ENCODE measurements at places on chromosomes 2 and 18.

DNA sequence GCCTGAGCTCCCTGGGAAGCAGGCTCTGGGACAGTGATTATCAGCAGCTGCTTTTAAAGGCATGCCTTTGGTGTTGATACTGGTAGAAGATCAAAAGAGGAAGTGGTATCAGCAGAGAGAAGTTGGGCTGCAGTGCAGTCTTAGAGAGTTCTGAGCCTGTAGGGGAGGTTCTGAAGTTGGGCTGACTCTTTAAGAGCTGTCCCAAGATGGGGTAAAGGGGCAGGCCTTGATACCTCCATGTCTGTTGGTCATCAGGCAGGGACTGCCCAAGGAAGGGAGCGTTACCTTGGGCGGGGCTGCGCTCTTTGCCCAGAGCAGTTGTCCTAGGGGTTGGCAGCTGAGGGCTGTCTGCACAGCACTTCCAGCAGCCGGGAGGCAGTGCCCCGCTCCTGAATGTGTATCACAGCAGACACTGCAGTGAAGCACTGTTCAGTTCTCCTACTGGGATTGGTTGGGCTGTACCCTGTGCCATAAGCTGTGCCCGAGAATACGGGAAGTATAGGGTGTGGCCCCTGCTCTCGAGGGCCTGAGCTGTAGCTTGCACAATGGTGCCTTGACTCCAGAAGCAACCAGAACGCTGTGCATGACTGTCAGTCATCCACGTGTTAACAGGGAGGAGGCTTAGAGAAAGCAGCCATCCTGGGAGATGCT, 177.0 kb downstream of the CTIF start:
- no peak for DNase-seq

- DNase-seq: no peak
Measured at GRCh38 chr2:195121341-195121740, 535.7 kb upstream of the SLC39A10 start.

- peak; percentile 45 for DNase-seq
Measured at GRCh38 chr2:218168635-218169462, 2.1 kb upstream of the CXCR1 start.

GRCh38 chr2:202307690-202308089, 42.1 kb downstream of the NOP58 start:
- DNase-seq: no peak

GRCh38 chr18:44969214-44969795, 288.6 kb downstream of the SETBP1 start:
- no peak for DNase-seq

GRCh38 chr18:35457140-35457704, 40.5 kb downstream of the INO80C start:
- no peak for DNase-seq

GRCh38 chr2:28231110-28231631, 161.5 kb upstream of the FOSL2 start:
- DNase-seq: no peak

- DNase-seq: peak; percentile 74
Measured at GRCh38 chr2:174748948-174749347, 15.3 kb downstream of the CHRNA1 start.

- DNase-seq: no peak
Measured at GRCh38 chr2:120935339-120936313, 200.0 kb downstream of the GLI2 start.

- DNase-seq: peak; percentile 17
Measured at GRCh38 chr2:232260075-232260474, 118.5 kb upstream of the ALPP start.

DNA sequence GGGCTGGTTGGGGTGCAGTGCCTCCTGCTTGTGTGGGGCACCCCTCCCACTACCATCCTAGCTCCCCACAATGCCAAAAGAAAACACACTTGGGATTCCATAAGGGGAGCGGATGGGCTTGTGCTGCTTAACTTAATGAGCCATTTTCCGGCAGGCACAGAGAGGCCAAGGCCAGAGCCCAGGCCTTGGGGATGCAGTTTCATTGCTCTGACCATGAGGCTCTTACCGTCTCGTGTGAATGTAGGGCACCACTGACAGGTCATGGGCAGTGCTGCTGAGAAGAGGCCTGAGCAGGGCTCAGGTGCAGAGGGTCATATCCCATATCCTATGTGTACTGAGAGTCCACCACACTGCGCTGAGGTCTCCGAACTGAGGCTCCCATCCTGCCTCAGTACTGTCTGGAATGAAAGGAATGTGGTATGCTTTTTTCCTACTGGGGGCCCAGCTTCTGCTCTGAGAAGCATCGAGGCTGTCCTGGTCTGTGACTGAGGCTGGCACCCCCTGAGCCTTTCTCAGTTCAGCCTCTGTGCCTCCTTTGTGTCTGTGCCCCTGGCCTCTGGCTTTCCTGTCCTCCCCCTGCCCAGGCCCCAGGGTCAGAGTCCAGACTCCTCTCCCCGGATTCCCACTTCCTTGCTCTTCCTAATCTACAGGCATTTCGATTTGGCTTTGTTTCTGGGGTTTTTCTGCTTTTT, 45.2 kb upstream of the MAPRE3 start:
- no peak for DNase-seq

DNA sequence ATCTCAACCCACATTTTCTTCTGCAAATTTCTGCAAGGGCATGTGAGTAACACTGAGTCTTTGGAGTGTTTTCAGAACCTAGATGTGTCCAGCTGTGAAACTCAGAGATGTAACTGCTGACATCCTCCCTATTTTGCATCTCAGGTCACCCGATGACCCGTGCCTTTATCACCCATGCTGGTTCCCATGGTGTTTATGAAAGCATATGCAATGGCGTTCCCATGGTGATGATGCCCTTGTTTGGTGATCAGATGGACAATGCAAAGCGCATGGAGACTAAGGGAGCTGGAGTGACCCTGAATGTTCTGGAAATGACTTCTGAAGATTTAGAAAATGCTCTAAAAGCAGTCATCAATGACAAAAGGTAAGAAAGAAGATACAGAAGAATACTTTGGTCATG, 8.0 kb downstream of the UGT1A1 start:
- DNase-seq: no peak

DNA sequence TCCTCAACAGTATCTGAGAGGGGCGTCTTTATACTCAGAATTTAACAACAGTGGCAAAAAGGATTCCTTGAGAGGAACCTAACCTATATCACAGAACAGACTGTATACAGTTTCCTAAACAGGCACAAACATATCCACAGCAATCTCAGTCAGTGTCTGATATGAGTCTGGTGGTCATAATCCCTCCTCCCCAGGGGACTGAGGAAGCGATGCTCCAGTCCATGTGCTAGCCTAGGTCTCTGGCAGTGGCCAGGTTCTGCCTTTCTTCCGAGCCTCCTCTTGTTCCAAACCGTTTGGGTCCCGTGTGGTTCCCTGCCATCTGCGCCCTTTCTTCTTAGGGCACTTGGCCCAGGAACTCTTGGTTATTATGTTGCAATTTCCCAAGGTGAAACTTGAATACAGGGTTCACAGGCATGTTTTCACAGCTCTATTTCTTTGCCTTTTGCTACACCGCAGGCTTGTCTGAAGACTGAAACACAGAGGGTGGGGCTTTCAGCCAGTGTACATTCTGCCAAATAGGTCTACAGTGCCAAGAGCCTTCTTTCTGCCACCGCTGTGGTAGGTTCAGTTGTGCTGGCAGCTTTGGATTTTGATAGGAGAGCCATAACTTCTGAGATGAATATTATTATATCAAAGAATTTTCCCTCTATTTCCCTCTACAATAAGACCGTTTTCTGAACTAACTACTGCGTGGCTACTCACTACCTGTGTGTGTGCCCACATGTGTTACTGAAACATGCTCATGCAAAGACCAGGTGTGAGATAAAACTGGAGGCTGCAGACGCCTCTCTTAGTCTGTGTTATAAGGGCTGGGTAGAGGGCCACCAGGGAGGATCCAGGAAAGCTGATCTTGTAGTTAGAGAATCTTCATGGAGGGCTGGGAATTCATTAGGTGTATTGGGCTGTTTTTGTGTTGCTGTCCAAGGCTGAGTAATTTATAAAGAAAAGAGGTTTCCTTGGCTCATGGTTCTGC, 75.0 kb upstream of the HAAO start:
- DNase-seq: no peak

DNA sequence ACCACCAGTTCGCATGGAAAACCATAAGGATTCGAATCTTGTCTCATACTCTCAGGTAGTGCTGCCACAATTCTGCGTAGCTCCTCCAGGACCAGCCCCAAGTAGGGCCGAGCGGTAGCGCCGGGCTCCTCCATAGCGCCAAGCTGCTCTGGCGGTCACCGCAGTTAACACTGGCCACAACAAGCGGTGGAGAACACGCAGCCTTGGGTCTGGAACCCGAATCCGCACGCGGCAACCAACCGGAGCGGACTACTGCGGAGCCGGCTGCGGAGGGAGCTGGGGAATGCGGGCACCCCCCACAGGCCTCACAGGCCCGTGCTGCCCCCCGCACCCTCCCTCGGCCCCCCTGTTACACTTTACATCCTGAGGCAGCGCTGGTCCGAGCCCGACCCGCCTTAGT, 531.5 kb downstream of the STK39 start:
- no peak for DNase-seq

- DNase-seq: no peak
Measured at GRCh38 chr18:13433125-13433524, 214.6 kb downstream of the LDLRAD4 start.

DNA sequence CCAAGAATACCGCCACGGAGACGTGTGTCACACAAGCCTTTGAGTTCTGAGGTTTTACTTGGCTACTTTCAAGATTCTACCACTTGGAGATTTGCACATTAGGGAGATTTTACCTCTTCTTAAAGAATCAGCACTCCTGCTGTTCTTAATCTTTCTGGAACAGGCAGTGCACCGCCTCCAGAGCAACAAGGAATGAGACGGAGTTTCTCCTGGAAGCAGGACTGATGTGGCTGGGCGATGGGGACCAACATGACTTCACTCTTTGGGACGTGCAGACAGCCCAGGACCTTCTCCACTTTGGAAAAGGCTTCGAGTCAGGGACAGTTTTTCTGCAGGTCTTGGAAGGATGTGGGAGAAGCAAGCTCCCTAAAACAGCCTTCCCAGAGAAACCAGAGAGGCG, 255.2 kb downstream of the HDAC4 start:
- no peak for DNase-seq

DNA sequence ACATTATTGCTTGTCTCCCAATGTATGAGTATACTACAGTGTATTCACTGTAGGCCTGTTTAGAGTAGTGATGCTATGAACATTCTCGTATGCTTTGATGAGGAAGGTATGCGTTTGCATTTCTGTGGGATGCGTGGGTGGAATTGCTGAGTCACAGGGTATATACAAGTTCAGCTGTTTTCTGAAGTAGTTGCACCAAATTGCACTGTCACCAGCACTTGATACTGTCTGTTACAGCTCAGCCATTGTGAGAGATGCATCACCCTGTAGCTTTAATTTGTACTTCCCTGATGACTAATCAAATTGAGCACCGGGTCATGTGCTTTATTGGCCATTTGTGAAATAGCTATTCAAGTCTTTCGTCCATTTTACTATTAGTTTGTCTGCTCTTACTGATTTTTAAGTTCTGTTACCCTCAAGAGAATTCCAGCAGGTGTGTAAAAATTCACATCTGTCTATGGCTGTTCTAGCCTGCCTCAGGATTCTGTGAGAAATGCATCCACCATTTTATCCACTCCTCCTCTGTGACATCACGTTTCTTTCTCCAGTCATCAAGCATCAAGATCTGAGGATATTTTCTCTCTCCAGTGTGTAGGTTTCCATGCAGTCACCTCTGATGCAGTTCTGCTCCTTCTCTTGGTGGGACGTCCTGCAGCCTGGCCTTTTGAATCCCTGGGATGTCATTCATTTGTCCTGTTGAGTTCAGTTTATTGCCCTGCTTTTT, 72.5 kb downstream of the DGKD start:
- DNase-seq: peak; percentile 47

DNA sequence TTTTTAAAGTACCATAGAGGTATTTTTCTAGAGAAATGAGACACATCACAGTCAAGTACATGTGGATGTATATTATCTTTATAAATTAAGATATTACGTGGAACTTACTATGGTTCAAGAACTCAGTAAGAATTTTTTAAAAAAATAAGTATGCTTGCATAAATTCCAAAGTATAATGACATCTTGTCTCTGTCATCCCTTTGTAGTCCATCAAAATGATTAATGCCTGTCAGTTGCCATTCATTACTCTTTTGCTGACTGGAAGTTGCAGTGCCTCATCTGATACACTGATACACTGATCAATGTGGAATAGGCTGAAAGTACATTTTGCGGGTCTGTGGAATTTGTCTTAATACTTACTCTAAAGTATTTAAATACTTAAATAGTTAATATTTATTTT, 177.2 kb downstream of the GALNT13 start:
- no peak for DNase-seq

All from lung microvascular endothelial cell (primary cell).